ENCODE measurements at places on chromosomes 6 and 20. TPM values are rescaled to one million over a fixed set of nuclear protein-coding genes. Genes with fewer than 3 reads are reported as not detected.

Gene GFRAL
- total RNA-seq = not detected

Gene ZNF391
- 5.2 TPM for total RNA-seq

Gene LIN28B
- 1.7 TPM for total RNA-seq

Gene TRDN
- 2.8 TPM for total RNA-seq

Gene SLC17A2
- not detected for total RNA-seq

DNA sequence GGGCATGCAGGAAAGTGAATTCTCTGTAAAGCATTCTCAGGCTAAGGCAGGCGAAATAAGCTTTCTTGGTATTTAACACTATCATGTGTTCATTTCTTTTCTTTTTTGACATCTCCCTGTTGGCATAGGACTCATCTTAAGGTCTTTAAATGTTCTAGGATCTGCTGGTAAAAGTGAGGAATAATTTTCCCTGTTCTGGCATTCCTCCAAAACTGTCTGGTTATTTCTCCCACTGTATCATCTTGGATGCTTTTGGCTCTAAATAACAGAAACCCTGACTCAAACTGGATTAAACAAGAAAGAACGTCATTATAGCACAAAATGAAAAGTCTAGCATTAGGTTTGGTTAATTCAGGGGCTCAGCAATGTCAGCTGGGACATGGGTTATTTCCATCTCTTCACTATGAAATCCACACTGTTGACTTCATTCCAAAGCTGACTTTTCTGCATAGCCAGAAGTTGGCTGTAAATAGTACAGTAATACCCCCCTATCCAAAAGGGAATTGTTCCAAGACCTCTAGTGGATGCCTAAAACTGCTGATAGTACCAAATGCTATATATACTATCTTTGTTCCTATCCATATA, 37.9 kb upstream of the SNAP25 start:
- DNase-seq = no peak

GRCh38 chr6:38345586-38345985, 294.1 kb downstream of the BTBD9 start:
- DNase-seq = no peak

GRCh38 chr20:431012-431904, 23.2 kb downstream of the RBCK1 start:
- peak; percentile 86 for DNase-seq

DNA sequence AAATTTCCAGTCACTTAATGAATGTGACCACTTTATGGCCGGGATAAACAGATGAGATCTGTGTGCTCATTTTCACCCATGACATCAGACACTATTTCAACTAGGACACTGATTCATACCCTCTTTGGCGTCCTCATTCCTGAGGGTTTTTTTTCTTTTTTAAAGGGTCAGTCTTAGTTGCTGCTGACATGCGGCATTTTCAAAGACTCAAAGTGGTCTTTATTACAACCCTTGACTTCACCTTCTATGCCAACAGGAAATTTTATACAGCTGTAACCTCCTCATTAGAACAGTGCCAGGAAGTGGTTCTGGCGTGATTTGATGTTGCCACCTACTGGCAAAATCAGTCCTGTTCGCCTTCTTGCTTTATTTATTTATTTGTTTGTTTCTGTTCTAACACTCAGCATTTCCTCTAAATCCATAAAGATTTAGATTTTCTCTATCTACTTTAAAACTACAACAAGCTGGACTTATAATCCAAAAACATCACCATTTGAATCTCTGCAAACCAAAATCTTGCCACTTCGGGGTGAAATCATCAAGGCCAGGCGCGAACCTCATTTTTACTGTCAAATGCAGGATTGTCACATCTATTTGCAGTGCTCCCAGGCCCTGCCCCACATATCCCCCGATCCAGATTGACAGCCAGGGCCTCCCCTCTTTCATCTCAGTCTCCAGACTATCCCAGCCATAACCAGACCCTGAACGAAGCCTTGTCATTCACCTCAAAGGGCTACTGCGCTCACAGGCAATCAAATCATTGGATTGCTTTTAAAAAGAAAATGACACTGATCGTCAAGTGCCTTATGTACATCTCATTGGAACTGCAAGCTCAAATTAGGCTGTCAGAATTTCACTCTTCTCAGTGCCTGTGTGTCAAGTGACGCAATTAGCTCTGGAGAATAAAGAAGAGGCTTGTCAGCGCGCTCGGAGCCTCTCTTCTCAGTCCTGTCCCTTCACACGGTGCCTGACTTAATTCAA, 77.5 kb downstream of the C6orf118 start:
- DNase-seq = peak; percentile 96

DNA sequence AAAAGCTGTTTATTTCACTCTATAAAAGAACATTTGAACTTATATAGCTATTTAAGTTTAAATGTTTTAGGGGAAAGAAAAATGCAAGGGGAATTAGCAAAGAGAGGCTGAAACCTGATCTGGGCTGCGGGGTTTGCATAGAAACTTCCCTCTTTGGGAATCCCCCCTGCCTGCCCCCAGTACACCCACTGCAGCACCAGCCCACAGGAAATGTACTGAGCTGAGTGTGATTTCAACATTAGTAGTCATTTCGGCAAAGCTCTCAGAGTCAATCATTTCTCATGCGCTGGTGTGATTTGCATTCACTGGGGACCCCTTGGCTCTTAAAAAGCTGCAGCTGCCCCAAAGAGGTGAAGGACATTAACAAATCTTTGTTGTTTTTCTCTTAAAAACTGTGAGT, 859.4 kb downstream of the MAFB start:
- no peak for DNase-seq

- DNase-seq = no peak
Measured at GRCh38 chr20:4838526-4838925, 116.8 kb downstream of the PRND start.

- DNase-seq = no peak
Measured at GRCh38 chr6:75118925-75119515, 86.8 kb downstream of the COL12A1 start.

- no peak for DNase-seq
Measured at GRCh38 chr20:39253051-39253755, 291.1 kb downstream of the DHX35 start.

GRCh38 chr6:18122128-18123093, at the start of gene NHLRC1:
NHLRC1 (minus strand) TSS chr6:18122677; CDS start chr6:18122606, 71 bp downstream.
- DNase-seq = peak; percentile 76

DNA sequence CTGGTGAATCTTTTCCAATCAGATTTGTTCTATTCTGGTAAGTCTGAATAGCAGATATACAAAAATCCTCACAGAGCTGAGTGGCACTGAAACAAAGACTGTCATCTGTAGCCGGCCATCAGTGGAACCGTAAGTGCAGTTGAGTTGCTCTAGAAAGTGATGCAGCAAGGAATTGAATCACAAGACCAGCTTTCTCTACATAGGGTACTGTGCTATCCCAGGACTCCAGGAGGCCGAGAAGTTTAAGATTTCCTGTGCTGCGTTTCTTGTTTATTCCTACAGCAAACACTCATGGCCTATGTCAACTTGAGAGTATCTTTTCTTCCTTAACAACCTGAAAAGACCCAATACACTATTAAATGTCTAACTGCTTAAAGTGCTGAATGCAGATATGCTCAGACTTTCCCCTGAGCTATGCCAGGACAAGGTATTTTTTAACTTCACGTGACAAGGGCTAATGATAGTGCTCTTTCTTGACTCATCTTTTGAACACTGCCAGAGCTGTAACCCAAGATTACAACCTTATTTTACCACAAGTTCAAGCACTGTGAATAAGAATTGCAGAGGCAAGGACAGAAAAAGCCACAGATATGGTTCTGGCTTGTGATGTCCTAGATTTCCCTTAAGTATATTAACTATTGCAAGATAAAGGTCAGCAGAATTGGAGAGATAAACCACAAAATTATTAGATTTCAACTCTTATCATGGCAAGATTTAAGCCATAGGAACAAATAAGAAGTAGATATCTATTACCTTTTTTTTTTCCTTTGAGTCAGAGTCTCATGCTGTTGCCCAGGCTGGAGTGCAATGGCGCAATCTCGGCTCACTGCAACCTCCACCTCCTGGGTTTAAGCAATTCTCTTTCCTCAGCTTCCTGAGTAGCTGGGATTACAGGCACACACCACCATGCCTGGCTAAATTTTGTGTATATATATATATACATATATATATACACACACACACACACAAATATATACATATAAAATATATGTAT, 71.6 kb downstream of the GJA1 start:
- no peak for DNase-seq

GRCh38 chr6:33740204-33740608, 6.5 kb downstream of the IP6K3 start:
- no peak for DNase-seq

- no peak for DNase-seq
Measured at GRCh38 chr6:169326067-169326799, 72.6 kb upstream of the THBS2 start.

DNA sequence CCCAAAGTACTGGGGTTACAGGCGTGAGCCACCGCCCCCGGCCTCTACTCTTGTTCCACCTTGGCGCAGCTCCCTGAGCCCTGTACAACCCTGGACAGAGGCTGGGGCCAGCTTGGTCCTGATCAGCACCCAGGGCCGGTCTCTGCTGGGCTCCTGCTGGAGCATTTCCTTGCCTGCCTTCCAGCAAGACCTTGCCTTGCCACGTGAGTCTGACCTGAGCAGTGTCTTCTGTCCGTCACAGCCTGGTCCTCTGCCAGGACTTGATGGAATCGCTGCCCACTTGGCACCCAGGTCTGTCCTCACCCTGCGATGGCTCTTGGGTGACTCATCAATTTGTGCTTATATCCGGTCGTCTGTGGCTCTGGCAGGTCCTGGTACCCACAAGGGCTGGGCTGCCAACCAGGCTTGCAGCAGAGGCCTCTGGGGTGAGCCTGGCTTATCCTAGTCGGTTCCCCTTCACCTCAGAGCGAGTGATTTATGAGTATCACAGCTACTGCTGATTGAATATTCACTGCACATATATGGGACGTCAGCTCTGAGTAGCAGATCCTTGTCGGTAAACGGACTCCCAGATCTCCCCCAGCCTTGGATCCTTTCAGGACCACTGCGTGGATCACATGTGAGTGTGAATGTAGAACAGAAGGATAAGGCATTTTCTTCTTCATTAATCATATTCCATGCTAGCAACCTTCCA, 10.1 kb upstream of the SULF2 start:
- DNase-seq = no peak

DNA sequence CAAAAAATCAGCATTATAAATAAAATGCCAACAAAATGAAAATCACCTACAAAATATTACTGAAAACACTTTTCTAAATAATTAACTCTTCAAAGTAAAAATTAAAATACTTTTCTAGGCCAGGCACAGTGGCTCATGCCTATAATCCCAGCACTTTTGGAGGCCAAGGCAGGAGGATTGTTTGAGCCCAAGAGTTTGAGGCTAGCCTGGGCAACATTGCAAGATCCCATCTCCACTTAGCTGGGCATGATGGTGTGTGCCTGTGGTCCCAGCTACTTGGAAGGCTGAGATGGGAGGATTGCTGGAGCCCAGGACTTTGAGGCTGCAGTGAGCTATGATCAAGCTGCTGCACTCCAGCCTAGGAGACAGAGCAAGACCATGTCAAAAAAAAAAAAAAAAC, 6.4 kb downstream of the SERPINB9 start:
- no peak for DNase-seq

- no peak for DNase-seq
Measured at GRCh38 chr20:63617092-63617875, 9.6 kb downstream of the GMEB2 start.

GRCh38 chr20:5078399-5078958, 41.3 kb downstream of the PCNA start:
- no peak for DNase-seq

DNA sequence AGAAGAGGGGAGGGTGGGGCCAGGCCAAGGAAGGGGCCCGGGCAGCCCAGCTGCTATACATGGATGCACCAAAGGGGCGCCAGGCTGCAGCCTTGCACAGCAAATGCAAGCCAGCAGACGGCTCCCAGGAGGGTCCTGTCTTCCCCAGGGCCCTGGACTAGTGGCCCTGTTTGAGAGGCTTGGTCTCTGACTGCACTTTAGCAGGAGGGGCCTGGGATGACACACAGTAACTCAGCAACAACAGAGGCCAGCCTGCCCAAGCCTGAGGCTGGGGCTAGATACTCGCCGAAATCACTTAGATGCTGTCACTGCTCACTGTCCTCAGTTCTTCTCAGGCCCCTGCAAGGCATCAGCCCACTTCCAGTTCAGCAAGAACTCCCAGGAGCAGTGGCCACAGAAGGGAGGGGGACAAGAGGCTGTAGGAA, 73.5 kb downstream of the TRAM2 start:
- DNase-seq = no peak

- no peak for DNase-seq
Measured at GRCh38 chr20:57386762-57387161, 4.4 kb upstream of the RBM38 start.

GRCh38 chr20:32125506-32125905, 16.0 kb downstream of the TM9SF4 start:
- DNase-seq = no peak

DNA sequence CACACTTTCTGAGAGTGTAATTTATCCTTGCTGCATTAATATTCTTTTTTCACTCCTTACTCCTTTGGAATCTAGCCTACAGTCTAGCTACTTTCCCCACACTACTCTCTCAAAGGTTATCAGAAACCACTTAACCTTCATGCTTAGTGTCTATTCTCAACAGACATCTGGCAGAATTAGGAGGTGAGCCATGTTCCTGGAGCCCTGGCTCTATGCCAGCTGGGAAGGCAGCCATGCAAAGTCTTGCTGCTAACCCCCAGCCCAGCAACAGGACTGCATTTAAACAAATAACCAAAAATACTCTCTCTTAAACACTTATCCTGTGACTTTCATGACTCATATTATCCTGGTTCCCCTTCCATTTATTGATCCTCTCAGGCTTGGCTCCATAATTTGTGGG, 260.2 kb downstream of the BCKDHB start:
- DNase-seq = peak; percentile 59

DNA sequence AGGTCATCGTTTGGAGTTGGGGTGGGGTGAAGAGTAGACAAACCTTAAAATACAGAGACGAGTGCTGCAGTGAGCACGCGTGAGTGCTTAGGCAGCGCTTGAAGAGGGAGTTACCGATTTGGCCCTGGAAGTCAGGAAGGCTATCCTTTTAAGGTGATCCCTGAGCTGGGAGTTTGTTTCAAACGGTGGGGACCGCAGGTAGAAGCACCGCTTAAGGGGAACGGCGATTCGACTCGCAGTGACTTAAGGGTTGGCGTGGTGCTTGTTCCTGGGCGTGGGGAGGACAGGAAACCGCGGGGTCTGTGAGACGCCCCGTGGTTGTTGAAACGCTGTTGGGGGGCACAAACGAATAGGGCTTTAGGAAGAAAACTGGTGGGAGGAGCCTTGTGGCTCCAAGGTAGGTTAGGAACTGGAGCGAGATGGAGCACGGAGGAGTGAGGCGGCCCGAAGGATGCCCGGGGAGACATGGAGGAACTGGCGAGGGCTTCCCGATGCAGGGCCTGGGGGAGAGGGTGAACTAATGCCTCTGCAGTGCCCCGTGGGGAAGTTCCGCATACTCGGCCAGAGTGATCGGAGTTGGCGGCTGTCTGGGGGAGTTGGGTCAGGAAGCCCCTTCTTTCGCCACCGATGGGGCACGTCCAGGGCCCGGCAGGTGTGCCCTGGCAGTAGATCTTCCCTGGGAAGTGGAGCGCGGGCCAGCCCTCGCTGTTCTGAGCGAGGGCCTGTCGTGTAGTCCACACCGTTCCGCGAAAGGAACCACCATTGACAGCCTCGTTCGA, 1.3 kb upstream of the CDYL start:
- DNase-seq = no peak
